ENCODE measurements at places on chromosomes 5 and 9.

GRCh38 chr9:125404733-125405132, 143.1 kb downstream of the GAPVD1 start:
- H3K36me3 ChIP-seq = no peaks in the 10 kb centered on the region
- peaks cover 7% of the 10 kb centered on the region for H3K4me1 ChIP-seq
- H3K27me3 ChIP-seq = peaks cover 9% of the 10 kb centered on the region
- H3K27ac ChIP-seq = no peak overlapping the region
- H3K4me3 ChIP-seq = no peak overlapping the region

GRCh38 chr9:5938449-5938848, 47.8 kb downstream of the MLANA start:
- no peak overlapping the region for H3K27ac ChIP-seq
- peaks cover 3% of the 10 kb centered on the region for H3K36me3 ChIP-seq

DNA sequence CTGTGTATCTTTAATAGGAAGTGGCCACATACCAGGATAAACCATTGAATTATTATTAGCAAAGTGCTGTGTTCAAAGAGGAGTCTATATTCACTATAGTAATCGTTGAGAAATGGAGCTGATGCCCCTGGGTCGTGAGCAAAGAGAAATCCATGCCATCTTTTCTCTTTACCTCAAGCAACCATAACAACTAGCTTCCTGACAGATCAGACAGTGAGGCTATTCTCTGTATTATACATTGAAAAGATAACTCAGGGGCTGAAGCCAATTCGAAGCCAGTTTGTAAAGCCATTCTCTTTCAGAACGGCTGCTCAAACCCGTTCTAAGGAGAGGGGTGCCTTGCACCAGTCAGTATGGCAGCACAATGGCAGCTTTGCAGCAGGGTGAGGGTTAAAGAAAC, 680.6 kb downstream of the SEMA5A start:
- no peaks in the 10 kb centered on the region for H3K4me1 ChIP-seq
- H3K36me3 ChIP-seq = no peaks in the 10 kb centered on the region
- DNase-seq = no peak
- H3K27me3 ChIP-seq = no peaks in the 10 kb centered on the region

DNA sequence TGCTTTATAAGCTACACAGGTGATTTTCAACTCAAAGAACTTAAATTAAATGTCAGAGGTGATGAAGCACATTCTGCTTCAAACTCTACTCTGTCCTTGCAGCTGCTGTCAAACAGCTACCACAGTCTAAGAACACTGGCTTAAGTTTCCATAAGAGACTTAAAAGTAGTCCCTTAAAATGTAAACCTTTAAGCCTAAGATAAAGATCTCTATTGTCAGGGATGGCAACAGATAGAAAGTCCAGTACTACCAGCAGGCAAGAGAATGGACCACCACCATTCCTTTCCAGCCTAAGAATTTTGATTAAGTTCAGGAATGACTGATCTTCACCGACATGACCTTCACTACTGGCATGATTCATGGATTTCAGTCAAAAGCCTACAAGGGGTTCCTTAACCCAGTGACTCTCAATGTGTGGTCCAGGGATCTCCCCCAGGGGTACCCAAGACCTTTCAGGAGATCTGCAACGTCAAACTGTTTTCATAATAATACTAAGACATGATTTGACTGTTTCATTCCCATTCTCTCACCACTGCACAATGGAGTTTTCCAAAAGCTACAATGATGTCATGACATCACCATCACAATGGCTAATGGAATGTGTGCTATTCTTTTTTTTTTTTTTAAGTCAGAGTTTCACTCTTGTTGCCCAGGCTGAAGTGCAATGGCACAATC, 41.1 kb upstream of the PLPP6 start:
- H3K27ac ChIP-seq = no peak overlapping the region
- no peaks in the 10 kb centered on the region for H3K36me3 ChIP-seq
- peaks cover 4% of the 10 kb centered on the region for H3K27me3 ChIP-seq

- H3K27ac ChIP-seq = peak overlapping the region; percentile 88
- H3K27me3 ChIP-seq = no peaks in the 10 kb centered on the region
- no peak for DNase-seq
- peaks cover 66% of the 10 kb centered on the region for H3K4me1 ChIP-seq
- H3K36me3 ChIP-seq = peaks cover 63% of the 10 kb centered on the region
Observed at GRCh38 chr5:14674983-14675854, 10.7 kb downstream of the OTULIN start.

DNA sequence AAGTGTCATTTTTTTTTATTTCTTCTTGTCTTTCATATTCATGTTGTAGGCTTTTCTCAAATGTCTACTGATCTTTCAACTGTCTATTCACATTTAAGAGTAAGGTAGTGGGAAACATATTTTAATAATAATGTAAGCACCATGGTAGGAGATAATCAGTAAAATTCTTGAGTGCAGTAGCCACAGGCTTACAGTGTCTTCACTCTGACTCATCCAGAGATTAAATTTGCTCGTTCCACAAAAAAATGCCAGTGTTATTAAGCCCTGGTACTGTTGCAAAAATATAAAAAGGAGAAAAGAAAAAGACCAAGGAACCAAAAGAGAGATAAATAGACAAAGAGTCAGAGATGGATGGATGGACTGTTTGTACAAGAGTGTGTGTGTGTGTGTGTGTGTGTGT, 43.0 kb downstream of the PARP8 start:
- peaks cover 42% of the 10 kb centered on the region for H3K4me1 ChIP-seq
- H3K4me3 ChIP-seq = peak overlapping the region; percentile 14
- H3K27ac ChIP-seq = peak overlapping the region; percentile 47
- no peak for DNase-seq

- no peak overlapping the region for H3K27ac ChIP-seq
- H3K4me1 ChIP-seq = peaks cover 9% of the 10 kb centered on the region
- no peak for DNase-seq
- H3K36me3 ChIP-seq = no peaks in the 10 kb centered on the region
Observed at GRCh38 chr5:82158755-82159413, 119.3 kb downstream of the RPS23 start.

GRCh38 chr5:121366515-121366914, 485.2 kb upstream of the FTMT start:
- H3K27ac ChIP-seq = no peak overlapping the region
- H3K4me3 ChIP-seq = no peak overlapping the region
- no peak for DNase-seq
- H3K4me1 ChIP-seq = no peaks in the 10 kb centered on the region
- H3K27me3 ChIP-seq = no peaks in the 10 kb centered on the region
- H3K36me3 ChIP-seq = no peaks in the 10 kb centered on the region

- no peak for DNase-seq
- H3K27ac ChIP-seq = no peak overlapping the region
- H3K36me3 ChIP-seq = no peaks in the 10 kb centered on the region
- peaks cover 2% of the 10 kb centered on the region for H3K4me1 ChIP-seq
- no peak overlapping the region for H3K4me3 ChIP-seq
Observed at GRCh38 chr5:160769301-160769700, 82.7 kb downstream of the ATP10B start.

DNA sequence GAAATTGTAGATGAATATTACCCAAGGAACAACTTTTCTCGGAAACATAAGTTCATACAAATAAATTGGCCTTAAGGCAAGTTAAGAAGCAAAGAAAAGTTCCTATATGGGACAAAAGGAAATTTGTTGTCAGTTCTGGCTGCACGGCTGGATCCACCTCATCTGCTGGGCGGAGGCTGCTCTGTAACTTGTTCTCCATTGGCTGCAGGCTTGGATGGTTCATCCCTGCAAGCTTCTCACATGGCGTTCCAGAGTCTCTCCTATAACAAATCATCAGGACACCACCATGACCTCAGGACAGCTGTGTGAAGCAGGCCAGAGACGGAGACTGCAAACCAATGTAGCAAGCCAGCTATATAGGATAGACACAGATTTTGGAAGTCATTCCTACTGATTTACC, 81.4 kb upstream of the DAB2 start:
- H3K4me3 ChIP-seq = no peak overlapping the region
- no peaks in the 10 kb centered on the region for H3K4me1 ChIP-seq
- H3K36me3 ChIP-seq = no peaks in the 10 kb centered on the region
- H3K27me3 ChIP-seq = peaks cover 7% of the 10 kb centered on the region
- H3K27ac ChIP-seq = no peak overlapping the region

DNA sequence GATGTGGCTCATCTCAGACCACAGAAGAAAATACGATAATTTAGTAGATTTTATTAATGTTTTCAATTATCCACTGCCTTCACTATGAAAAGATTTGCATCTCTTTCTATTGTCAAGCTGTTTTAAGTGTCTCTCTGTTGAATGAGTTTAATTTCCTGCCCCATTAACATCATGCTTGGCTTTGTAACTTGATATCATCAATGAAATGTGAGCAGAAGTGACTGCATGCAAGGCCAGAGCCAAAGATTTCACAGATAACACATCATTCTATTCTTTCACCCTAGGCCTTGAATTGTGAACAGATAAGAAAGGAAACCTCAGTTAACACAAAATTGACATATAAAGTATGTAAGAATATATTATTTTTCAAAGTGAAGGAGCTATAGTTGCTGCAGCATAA, 986.4 kb upstream of the CDH18 start:
- no peaks in the 10 kb centered on the region for H3K4me1 ChIP-seq
- H3K27ac ChIP-seq = no peak overlapping the region
- H3K27me3 ChIP-seq = no peaks in the 10 kb centered on the region
- H3K4me3 ChIP-seq = no peak overlapping the region
- no peaks in the 10 kb centered on the region for H3K36me3 ChIP-seq

- peak within 1 kb of the TSS; percentile 18 for H3K4me3 ChIP-seq
- peaks cover 5% of the 10 kb centered on the region for H3K4me1 ChIP-seq
- DNase-seq = no peak
- no peaks in the 10 kb centered on the region for H3K36me3 ChIP-seq
Observed at GRCh38 chr5:129459777-129460671, at the start of gene ADAMTS19. Gene ADAMTS19 (plus strand): TSS chr5:129460298. CDS start chr5:129460392, 94 bp downstream.

DNA sequence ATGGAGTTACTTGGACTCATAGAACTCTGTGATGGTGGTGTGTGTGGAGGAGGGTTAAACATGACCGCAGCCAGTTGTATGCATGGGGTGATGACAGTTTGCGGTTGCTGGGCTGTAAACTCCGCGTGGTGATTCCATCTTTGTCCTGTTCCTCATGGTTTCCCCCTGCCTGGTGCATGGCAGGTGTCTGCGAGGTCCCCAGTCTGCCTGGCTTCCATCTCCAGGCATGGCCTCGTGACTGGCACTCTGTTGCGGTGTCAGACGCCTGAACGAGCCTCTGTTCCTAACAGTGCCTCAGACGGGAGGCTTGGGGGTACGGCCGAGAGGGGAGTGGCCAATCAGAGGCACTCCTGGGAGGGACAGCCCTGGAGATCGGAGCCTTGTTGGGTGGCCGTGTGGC, 33.9 kb upstream of the SH3PXD2B start:
- no peak overlapping the region for H3K4me3 ChIP-seq
- no peaks in the 10 kb centered on the region for H3K27me3 ChIP-seq
- H3K27ac ChIP-seq = no peak overlapping the region
- no peaks in the 10 kb centered on the region for H3K36me3 ChIP-seq

GRCh38 chr9:32161209-32161608, 223.2 kb upstream of the ACO1 start:
- no peaks in the 10 kb centered on the region for H3K4me1 ChIP-seq
- no peak overlapping the region for H3K4me3 ChIP-seq
- H3K27ac ChIP-seq = no peak overlapping the region
- no peak for DNase-seq
- H3K27me3 ChIP-seq = no peaks in the 10 kb centered on the region

GRCh38 chr9:85914108-85914507, 26.8 kb upstream of the NAA35 start:
- H3K27ac ChIP-seq = no peak overlapping the region
- DNase-seq = no peak
- peaks cover 12% of the 10 kb centered on the region for H3K4me1 ChIP-seq
- peaks cover 11% of the 10 kb centered on the region for H3K27me3 ChIP-seq
- no peaks in the 10 kb centered on the region for H3K36me3 ChIP-seq

DNA sequence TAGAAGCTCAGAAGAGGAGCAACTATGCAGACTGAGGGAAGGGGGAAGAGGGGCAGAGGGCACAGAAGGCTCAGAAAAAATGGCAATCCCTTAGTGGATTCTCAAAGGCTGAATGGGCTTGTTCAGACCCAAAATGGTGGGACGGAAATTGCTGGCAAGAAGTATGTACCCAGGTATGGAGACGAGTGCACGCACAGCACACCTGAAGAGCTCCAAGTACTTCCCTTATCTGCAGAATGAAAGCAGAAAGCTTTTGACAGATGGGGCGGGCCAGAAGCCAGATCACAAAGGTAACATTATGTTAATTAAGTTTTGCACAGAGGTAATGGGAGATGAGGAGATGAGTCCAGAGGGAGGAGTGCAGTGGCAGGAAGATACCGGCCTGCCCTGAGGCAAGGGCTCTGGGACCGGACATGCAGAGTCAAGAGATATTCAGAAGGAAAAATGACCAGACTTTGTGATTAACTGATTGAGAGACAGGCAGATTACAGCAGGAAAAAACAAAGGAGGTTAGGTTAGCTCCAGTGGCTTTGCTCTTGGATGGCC, 138.1 kb upstream of the PIK3R1 start:
- H3K27me3 ChIP-seq = no peaks in the 10 kb centered on the region
- H3K27ac ChIP-seq = no peak overlapping the region
- no peaks in the 10 kb centered on the region for H3K36me3 ChIP-seq
- DNase-seq = no peak
- H3K4me3 ChIP-seq = no peak overlapping the region
- H3K4me1 ChIP-seq = no peaks in the 10 kb centered on the region

DNA sequence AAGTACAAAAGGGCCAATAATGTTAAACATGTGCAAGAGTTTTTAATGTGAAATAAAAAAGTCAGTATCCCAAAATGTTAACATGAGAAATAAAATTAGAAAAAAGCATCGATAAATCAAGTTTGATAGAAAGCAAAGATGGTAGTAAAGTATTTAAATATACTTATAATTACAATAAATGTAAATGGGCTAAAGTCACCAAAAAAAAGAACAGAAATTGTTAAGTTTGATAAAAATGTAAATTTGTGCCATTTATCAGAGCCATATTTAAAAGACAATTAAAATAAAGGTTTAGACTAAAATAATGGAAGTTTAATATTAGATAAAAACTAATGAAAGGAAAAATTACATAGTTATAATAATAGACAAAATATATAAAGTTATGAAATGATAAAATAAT, 500.5 kb downstream of the TMEM232 start:
- no peak overlapping the region for H3K27ac ChIP-seq
- H3K4me3 ChIP-seq = no peak overlapping the region
- no peaks in the 10 kb centered on the region for H3K4me1 ChIP-seq
- no peaks in the 10 kb centered on the region for H3K27me3 ChIP-seq

- H3K4me3 ChIP-seq = peak overlapping the region; percentile 48
- peaks cover 36% of the 10 kb centered on the region for H3K4me1 ChIP-seq
- no peaks in the 10 kb centered on the region for H3K27me3 ChIP-seq
- DNase-seq = no peak
- H3K36me3 ChIP-seq = peaks cover 36% of the 10 kb centered on the region
Observed at GRCh38 chr9:95171001-95171400, 146.5 kb downstream of the FANCC start.

DNA sequence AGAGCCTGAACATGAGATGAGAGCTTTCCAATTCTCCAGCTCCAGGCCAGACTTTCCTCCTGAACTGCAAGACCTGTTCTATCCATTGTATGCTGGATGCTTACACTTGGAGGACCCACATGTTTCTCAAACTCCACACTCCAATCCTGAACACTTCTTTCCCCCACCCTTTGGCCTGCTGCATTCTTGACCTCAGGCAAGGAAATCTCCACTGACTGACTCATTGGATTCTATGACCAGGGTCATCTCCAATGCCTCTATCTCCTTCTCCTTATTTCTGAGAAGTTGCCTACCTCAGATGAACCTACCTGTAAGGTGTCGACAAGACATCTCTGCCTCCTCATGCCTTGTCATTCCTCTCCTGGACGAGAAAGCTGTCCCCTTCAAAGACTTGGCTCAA, 153.6 kb downstream of the CRB2 start:
- no peak for DNase-seq
- H3K36me3 ChIP-seq = no peaks in the 10 kb centered on the region
- H3K27ac ChIP-seq = no peak overlapping the region

All from activated T-helper 2 cell treated with anti-CD3 and anti-CD28 coated beads, Interferon-gamma antibody, Interleukin-2, Interleukin-4, amounts not matched to agents 10 μg/mL and 5 μg/mL and 100 μg/mL, durations not matched to agents 14 hours and 24 hours and 36 hours (primary cell).